ENCODE measurements at places on chromosomes 6 and 20.

- DNase-seq = no peak
Observed at GRCh38 chr6:19297880-19298279, 539.3 kb upstream of the ID4 start.

- no peak for DNase-seq
Observed at GRCh38 chr6:36724514-36725390, 27.1 kb downstream of the RAB44 start.

DNA sequence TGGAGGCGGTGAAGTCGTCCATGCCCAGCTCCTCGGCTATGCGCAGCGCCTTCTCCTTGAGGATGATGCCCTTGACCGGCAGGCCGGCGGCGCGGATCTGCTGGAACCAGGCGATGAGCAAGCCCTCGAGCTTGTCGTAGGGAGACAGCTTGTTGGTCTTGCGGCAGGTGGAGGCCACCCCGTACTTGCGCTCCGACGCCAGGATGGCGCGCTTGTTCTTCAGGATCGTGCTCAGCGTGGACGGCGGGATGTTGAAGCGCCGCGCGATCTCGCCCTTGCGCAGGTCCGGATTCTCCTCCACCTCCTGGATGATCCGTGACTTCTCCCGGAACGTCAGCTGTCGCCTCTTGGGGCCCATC, 435 bp downstream of the CENPB start:
- DNase-seq = no peak

DNA sequence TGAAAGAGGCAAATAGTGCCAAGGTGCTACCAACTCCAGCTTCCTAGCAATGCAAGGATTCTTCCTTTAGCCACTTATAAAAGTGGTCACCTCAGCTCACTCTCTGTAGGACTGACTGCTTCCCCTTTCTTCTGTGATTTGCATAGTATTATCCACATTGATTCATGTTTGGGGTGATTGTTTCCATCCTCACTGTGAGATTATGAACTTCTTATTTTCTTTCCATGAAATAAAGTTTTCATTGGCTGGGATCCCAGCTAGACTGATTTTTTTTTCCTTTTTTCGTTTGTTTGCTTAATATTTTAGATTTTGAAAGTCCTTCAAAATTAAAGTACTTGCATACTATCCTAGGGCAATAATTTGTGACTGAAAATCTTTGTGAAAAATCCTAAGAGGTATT, 50.5 kb downstream of the EYA4 start:
- no peak for DNase-seq

DNA sequence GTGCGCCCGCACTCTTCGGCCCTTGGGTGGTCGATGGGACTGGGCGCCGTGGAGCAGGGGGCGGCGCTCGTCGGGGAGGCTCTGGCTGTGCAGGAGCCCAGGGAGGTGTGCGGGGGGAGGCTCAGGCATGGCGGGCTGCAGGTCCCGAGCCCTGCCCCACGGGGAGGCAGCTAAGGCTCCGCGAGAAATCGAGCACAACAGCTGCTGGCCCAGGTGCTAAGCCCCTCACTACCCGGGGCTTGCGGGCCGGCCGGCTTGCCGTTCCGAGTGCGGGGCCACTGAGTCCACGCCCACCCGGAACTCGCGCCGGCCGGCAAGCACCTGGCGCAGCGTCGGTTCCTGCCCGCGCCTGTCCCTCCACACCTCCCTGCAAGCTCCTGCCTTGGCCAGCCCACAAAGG, 462.3 kb upstream of the JARID2 start:
- DNase-seq = no peak

- DNase-seq = no peak
Observed at GRCh38 chr20:35630636-35631035, 15.0 kb downstream of the SPAG4 start.

DNA sequence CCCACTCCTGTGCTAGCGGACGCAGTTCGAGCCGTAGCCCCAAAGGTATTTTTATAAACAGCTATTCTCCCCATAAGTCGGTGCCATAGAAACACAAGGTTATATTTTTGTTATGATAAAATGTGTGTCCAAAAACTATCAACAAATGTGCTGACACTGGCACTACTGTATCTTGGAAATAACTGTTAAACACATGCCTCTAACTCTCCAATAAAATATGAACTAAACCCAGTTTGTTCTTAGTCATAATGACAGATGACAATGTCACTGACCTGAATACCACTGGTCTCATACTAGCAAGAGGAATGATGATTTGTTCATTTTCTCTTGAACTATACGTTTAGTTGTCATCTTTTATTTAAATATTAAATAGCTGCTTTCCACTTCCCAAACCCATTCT, 51.4 kb upstream of the NUP153 start:
- no peak for DNase-seq

GRCh38 chr20:31523361-31524283, 9.4 kb downstream of the HM13 start:
- no peak for DNase-seq

DNA sequence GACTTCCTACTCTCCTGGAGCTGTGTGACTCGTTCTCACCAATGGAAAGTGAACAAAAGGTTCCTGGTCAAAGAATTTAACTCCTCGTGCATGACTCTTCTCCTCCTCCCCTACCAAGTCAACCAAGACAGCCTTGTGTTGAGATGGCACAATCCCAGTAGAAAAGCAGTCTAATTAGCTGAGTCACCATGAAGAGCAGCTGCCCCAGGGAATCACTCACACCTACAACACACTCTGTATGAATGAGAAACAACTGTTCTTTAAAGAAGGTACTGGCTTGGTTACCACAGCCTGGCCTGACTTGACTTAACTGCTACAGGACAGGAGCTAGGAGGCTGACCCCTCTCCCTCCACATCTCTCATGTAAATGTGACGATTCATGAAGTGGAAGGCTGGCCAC, 2.9 kb upstream of the HLA-DOB start:
- no peak for DNase-seq

DNA sequence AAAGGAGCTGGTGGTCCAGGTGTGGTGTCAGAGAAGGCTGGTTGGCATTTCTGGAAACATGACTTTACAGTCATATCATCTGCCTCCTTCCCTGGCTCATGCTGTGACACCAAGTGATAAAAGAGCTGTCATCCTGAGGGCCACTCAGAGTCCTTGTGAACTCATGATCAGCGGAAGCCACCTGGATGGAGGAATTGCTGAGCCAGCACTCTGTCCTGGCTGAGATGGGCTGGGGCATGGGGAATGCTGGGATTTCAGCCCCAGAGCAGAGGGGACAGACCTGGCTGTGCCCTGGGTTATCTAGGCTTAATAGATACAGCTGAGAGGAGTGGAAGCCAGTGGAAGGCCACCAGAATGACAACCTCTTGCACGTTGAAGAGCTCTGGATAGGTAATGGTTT, 214.3 kb downstream of the DHX35 start:
- no peak for DNase-seq

- DNase-seq = no peak
Observed at GRCh38 chr20:50310673-50311051, 120.0 kb downstream of the CEBPB start.

GRCh38 chr6:143555582-143555981, 44.1 kb upstream of the FUCA2 start:
- DNase-seq = no peak

GRCh38 chr20:63248835-63249591, 5.2 kb downstream of the NKAIN4 start:
- no peak for DNase-seq

DNA sequence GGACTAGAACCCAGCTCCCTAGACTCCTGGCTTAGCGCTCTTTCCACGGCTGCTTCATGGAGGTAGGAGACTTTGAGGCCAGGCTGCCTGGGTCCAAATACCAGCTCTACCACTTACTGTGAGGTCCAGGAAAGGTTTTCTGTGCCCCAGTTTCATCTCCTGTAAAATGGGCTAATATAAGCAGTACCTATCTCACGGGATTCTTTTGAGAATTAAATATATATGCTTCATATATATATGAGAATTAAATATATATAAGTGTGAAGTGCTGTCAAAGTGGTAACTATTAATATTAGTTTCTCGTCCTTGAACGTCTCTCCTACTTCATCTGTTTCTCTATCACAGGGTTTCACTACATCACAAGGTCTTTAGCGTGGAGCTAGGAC, 10.2 kb upstream of the LY6G5C start:
- DNase-seq = no peak

GRCh38 chr6:12078014-12078413, 65.9 kb downstream of the HIVEP1 start:
- DNase-seq = no peak

DNA sequence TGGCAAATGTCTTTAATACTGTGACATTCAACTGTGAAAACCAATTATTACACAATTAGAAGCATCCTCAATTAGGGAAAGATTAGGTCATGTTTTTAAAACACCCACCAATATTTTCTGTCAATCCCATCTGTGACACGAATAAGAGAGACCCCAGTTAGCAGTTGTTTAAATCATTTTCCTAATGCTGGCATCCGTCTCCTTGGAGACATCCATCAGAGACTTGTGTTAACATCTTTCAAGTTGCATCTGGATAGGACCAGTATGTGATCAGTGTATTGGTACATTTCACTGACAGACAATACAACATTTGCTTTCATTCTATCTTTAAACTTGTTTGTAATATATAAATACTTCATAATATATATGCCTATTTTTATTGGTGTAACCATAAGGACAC, 420.7 kb upstream of the RNF217 start:
- DNase-seq = no peak

GRCh38 chr6:149138699-149139294, 178.7 kb upstream of the TAB2 start:
- DNase-seq = no peak

GRCh38 chr6:103177791-103178190, 1681.9 kb downstream of the HACE1 start:
- DNase-seq = no peak

- DNase-seq = no peak
Observed at GRCh38 chr6:119915971-119916370, 566.4 kb upstream of the MAN1A1 start.

- no peak for DNase-seq
Observed at GRCh38 chr20:2798095-2798805, 2.2 kb downstream of the CPXM1 start.

DNA sequence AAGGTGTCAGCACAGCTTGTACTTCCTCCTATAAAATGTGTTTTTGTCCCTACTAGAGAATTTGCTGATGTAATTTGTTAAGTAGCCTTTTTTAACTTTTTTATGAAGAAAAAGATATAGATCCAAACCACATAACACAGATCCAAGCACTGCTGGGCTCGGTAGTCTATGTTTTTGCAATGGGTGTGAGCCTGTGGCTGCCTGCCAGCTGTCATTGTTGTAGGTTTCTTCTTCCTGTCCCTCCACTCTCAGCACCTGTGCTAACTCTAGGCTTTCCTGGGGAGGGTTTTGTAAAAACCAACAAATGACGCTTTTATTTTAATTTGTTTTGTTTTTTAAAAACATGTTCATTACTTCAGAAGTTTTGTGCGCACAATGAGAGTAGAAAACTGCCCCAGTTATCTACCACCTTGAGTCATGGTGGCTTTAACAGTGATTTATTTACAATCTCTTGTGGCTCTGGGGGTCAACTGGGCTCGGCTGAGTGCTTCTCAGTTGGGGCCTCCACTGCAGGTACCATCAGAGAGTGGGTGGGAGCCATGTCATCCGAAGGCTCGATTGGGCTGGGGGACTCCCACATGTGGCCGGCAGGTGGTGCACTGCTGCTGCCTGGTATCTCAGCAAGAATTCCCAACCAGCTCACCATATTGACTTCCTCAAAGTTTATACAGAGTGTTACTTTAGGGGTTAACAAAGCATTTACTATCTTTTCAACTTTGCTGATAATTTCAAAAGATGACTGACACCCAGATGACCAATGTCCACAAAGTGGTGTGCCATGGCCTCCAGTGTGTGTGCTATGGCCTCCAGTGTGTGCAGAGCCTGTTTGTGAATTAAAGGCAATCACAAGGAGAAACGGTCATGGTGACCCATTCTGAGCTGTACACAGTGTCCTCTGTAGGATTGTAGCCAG, 3.0 kb upstream of the CCR6 start:
- DNase-seq = peak; percentile 48

- DNase-seq = no peak
Observed at GRCh38 chr20:46204594-46205186, 86.6 kb downstream of the CD40 start.

DNA sequence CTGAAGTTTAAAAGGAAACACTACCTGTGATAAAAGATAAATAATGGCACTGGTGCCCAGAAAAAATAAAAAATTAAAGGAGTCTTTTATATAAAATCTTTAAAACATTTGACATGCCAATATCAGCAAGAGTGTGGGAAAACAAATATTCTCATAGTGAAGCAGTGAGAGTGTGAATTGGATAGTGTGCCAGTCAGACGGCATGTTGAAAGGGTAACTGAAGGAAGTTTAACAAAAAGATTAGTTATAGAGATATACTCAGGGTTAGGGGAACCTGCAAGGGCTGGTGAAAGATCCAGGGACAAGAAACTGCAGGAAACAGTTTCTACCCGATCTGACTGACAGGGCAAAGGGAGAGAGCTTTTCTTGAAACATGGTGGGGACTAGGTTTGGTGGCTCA, 22.2 kb upstream of the GMNN start:
- DNase-seq = no peak

DNA sequence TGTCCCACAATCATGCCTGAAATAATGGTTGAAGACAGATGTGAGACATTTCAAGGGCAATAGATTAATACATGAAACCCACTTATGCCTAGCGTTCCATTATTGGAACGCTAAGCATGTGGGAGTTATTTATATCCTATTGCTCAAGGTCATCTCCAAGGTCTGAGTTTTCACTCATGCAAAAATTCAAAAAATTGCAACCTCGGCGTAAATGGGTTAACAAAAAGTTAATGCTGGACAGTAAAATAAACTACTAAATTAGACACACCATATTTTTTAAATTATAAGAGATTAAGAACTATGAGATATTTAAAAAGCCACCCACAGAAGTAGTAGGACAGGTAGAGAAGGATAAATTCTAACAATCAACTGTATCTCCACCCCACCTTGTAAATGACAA, 98.4 kb downstream of the ESR1 start:
- DNase-seq = no peak

DNA sequence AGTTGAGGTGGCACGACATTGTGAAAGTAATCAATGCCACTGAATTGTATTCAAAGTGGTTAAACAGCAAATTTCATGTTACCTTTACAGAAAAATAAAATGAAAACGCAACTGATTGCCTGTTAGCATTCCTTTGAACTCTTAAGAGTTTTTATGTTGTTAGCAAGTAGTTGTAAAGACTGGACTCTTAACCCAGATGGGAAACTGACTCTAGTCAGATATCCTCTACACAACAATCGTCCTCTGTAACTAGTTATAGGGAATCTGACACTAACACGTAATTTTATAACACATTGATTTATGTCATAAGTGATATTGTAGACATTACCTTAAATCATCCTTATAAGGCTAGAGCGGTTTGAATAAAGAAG, 3.0 kb upstream of the FBXO9 start:
- DNase-seq = no peak

GRCh38 chr6:134772671-134773360, 177.1 kb downstream of the ALDH8A1 start:
- DNase-seq = no peak

GRCh38 chr6:7107578-7108195, at the start of gene RREB1:
TSS of gene RREB1 (plus strand) at chr6:7107961. CDS start at chr6:7181912, 73,951 bp downstream.
- DNase-seq = peak; percentile 78

GRCh38 chr20:11235058-11235457, 561.3 kb upstream of the JAG1 start:
- DNase-seq = no peak

GRCh38 chr6:138964012-138964411, 24.0 kb downstream of the REPS1 start:
- DNase-seq = no peak

All from CD8-positive, alpha-beta memory T cell (primary cell).